ENCODE measurements at places on chromosomes 6 and 20. TPM values are rescaled to one million over a fixed set of nuclear protein-coding genes. Genes with fewer than 3 reads are reported as not detected.

Gene PSORS1C1
- 0.15 TPM for total RNA-seq

Gene DHX16
- 29.6 TPM for total RNA-seq

Gene THBS2
- total RNA-seq, result 43.2 TPM

Gene SIRPD
- total RNA-seq, result not detected

Gene CST2
- not detected for total RNA-seq

Gene LHFPL5
- total RNA-seq, result not detected

Gene METTL24
- total RNA-seq, result not detected

Gene OCSTAMP
- total RNA-seq, result not detected

Gene MAS1
- total RNA-seq, result not detected

Gene NFATC2
- 0.15 TPM for total RNA-seq

Gene TSHZ2
- under 0.01 TPM for total RNA-seq

Data from bronchus fibroblast of lung (primary cell).